ENCODE measurements at places on chromosomes 4 and X.

GRCh38 chrX:106436691-106437090, 175.1 kb upstream of the RADX start:
- DNase-seq, result no peak

DNA sequence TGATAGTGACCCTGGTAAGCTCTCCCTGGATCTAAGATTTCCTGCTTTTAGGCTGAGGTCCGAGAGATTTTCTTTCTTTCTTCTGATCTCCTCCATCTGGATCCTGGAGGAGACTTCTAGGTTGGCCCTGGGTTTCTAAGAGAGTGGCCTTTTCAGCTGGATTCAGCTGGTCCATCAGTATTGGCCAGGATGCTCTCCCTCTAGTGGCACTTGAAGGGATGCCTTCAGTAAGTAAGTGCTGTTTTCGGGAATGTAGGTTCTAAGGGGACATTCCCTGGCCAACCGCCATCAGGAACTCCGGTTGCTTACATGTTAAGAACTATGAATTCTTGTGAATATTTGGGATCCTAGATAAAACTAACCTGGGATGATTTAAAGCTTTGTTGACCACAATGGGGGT, 56.9 kb downstream of the SERTM2 start:
- DNase-seq, result no peak

DNA sequence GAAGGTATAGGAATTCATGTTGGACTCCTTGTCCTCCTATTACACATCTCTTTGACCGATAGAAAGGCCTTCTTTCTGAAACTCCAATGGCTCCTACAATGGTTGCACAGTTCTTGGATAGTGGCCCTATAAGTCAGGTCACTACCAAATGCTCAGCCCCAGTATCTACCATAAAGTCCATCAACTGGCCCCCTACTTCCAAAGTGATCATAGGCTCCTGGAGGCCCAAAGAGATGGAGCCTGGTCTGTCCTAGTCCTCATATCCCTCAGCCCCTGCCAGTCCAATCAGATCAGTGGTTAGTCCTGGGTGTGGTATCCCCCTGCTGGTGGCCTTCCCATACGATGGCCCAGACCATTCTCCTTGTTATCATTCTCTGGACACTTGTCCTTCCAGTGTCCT, 30.3 kb downstream of the SULT1E1 start:
- no peak for DNase-seq

DNA sequence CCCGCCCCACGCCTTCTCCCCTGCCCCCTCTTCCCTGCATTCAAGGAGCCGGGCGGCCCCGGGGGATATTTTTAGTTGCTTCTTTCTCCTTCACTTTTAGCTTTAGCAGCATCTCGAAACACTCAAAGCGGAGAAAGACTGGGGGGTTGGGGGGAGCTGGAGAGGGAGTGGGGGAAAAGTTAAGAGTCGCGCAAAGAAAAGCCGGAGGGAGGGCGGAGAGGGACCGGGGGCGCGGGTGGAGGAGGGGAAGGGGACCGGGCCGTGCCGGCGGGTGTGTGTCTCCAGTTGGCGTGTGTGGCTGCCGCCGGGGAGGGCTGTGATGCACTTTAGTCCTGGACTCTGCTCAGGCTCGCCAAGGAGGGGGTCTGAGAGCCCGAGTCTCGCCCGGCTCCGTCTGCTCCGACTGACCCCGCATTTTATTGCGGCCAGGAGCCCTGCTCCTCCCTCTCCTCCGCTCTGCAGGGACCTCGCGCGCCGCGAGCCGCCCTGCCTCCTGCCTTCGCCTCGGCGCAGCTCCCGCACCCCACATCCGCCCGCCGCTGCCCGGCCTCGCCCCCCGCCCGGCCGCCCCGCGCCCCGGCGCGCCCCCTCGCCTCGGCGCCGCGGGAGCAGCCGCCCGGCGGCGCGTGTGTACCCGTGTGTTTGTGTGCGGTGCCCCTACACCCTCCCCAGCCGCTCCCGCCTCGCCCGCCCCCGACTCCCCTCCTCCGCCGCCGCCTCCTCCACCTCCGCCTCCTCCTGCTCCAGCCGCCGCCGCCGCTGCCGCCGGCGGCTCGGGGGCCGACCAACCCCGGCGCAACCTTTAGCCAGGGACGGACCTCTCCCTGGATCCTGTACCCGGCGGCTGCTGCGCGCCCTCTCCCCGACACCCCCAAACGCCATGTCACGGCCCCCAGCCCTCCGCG, 1.4 kb downstream of the ZNF827 start:
- DNase-seq, result peak; percentile 31

DNA sequence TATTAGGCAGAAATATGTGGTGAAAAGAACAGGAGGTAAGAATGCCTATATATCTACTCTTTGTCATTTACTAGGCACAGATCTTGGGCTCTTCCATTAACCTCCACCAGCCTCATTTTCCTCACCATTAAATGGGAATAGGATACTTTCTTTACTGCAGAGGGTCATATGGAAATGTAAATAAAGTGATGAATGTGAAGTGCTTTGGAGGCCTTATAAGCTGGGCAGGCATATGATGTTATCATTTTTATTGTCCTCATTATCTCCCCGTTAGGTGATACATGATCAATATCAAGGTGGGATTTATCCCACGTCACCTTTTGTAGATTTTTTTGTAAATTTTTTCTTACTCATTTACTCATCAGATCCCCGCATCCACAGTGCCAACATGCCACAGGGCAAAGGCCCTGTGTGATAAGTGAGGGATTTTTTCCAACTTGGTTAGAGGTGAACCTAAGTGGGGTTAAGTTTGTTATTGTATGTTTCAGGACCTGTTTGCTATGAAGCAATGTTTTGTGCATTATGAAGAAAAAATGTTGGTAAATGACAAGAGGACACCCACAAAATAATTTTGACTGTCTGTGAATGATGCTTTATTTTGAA, 107.8 kb downstream of the SLC4A4 start:
- DNase-seq, result no peak

- no peak for DNase-seq
Measured at GRCh38 chr4:152991398-152991797, 55.3 kb downstream of the FHDC1 start.

DNA sequence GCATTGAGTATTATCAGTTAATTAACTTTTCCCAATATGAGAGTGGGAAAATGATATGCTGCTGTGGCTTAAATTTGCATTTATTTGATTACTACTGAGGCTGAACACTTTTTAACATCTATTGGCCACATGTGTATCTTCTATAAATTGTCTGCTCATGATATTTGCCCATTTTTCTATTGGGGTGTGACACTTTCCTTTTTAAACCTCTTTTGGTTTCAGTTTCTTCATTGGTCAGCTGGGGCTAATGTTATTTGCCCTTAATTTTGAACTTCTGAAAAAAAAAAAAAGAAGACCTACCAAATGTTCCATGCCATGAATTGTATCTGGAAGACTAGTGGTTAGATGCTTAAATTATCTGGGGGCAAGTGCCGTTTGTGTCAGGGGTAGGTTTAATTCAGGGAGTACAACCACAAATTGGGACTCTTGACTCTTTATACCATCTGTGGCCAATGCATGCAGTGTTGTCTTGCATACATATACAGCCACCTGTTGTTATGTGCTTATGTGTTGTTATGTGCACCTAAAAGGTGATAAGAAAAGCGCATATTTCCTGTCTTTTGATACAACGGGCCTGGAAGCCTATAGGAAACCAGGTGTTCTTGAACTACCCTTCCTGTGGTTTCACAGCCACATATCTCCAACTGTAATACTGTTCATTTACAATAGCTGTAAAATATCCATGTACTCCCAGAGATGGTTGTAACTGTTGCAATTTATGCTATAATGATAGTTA, 49.0 kb downstream of the SH2D1A start:
- DNase-seq, result no peak

- DNase-seq, result no peak
Measured at GRCh38 chrX:97308171-97308570, 424.5 kb downstream of the RPA4 start.

DNA sequence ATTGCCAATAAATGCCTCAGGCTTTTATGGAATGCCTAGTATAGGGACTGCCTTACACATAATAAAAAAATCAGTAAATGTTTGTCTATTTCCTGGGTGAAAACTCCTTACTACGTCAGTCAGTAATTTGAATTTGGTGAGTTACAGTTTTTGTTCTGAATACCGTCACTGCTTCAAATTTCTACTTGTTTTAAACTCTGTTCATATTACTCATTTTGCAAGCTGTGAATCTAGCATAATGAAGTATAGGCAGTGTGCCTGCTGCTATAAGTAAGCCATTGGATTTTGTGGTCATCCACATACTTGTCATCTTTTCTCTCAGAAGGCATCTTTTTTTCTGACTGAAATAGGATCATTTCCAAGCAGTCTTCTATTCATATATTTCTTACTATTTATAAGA, 43.1 kb downstream of the SYNPO2 start:
- no peak for DNase-seq

DNA sequence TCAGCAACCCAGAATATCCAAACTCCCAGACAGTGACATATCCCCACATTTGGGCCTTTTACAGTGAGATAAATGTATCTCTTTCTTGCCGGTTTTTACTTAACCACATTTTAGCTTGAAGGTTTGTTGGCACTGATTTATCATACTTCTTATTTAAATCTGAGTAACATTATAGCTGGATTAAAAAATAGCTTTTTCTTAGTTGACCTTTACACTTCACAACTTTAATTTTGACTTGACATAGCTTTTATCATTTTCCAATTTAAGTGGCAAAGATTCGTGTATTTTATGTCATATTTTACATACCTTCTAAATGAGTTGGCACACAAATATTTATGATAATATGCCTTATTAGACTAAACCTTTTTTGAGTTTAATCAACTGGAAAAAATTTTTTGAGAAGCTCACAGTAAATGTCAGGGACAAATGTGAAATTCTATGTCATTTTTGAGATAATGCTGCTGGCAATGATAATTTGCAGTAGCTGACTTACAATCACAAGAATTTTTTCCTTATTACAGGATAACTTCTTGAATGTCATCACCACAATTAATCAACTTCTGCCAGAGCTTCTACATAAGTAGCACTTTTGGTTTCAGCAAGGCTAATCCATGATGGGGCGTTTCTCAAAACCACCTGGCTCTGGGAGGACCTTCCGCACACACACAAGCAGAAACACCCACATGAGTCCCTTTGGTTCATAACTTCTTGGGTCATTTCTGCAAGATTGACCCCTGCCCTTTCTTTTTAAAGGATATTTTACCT, 80.3 kb downstream of the SYTL5 start:
- no peak for DNase-seq

DNA sequence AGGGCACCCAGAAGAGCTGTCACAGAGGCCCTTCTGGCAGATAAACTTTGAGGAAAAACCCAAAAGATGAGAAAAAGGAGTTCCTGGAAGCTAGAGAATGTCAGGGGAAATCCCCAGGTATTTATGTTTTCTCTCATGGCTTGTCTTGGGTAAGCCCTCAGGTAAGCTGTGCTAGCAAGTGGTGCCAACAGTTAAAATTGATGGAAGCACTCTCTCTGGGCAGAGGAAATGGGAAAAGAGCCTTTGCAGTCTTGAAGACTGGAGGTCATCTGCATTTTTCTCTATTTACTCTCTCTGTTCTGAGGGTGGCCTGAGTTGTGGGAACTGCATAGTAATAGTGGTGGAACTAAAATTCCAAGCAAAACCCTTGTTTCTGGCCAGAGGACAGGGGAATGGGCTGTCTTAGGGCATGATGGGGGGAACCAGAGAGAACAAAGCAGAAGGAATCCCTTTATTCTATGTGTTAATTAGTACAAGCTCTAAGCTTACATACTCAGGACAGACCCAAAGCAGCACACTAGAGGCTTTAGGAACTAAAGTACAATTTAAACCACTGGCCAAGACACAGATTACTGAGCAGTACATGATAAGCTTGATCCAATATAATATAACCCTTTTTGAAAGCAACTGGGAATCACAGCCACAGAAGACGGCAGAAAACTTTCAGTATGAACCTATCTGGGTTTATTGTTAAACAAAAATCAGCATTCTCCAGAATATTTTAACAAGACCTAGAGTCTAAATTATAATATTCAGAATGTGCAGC, 53.3 kb upstream of the SLC10A4 start:
- DNase-seq, result no peak

DNA sequence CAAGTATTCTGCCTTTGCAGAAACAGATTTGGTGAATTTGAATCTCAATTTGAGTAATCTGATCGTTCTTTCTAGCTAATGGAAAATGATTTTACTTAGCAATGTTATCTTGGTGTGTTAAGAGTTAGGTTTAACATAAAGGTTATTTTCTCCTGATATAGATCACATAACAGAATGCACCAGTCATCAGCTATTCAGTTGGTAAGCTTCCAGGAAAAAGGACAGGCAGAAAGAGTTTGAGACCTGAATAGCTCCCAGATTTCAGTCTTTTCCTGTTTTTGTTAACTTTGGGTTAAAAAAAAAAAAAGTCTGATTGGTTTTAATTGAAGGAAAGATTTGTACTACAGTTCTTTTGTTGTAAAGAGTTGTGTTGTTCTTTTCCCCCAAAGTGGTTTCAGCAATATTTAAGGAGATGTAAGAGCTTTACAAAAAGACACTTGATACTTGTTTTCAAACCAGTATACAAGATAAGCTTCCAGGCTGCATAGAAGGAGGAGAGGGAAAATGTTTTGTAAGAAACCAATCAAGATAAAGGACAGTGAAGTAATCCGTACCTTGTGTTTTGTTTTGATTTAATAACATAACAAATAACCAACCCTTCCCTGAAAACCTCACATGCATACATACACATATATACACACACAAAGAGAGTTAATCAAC, 15.3 kb downstream of the PLP1 start:
- no peak for DNase-seq

DNA sequence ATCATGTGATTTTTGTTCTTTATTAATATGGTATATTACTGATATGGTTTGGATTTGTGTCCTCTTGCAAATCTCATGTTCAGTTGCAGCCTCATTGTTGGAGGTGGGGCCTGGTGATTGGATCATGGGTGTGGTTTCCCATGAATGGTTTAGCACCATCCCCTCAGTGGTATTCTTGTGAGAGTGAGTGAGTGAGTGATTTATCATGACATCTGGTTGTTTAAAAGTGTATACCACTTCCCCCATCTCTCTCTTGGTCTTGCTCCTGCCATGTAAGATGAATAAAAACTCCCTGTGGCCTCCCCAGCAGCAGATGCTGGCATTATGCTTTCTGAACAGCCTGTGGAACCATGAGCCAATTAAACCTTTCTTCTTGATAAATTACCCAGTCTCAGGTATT, 111.5 kb downstream of the TAB3 start:
- DNase-seq, result no peak

DNA sequence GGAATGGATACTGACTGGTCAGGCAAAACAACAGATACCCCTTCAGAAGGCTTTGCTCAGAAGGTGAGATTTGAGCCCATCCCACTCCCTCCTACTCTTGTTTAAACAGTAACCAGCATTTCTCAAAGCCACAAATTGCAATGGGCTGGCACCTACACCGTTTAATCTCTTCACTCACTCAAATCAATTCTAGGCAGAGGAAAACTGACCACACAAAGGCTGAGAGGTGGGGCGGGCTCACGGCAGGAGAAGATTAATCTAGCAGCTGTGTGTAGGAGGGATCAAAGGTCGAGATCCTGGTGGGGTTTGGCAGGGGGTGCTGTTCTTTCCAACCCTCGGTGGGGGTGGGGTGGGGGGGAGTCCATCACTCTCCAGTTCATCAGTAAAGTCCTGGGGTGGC, 622.4 kb downstream of the BCOR start:
- DNase-seq, result no peak

DNA sequence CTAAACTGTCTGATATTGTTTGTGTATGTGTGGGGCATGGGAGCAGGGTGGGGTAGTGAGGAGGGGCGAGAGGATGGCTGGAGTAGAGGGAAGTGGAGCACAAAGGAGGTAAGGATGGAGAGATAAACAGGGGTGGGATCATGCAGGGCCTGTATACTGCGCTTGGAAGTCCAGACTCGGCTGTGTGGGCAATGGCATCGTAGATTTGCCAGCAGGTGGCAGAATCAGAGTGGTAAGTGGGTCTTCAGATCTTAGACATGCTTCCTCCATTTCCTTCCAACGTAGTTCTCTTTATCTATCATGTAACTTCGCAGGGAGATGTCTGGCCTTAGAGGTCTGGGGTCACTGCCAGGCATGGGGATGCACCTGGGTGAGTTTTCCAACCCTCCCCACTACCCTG, 155.5 kb downstream of the PDGFRA start:
- no peak for DNase-seq
